ENCODE measurements at places on chromosomes 11 and 22.

DNA sequence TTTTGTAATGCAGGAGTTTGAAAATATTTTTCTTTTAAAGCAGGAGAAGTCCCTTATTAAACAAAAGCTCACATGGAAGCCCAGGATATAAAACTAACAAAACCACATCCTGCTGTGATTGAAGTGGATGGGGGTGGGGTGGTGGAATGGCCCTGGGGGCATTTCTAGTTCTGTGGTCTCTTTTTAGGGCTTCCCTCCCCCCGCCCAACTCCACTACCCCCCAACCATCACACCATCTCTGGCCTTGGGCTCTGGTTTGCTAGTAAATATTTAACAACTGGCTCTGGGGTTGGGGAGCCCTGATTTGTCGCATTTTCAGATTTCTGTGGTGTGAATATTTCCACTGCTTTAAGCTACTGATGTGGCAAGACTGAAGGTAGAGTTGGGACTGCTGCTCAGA is 279.6 kb upstream of the PLET1 start:
- H3K27me3 ChIP-seq = no peaks in the 10 kb centered on the region
- no peaks in the 10 kb centered on the region for H3K4me1 ChIP-seq
- no peak overlapping the region for H3K4me3 ChIP-seq
- no peak overlapping the region for H3K27ac ChIP-seq
- H3K36me3 ChIP-seq = no peaks in the 10 kb centered on the region

- DNase-seq = no peak
- no peaks in the 10 kb centered on the region for H3K4me1 ChIP-seq
- no peak overlapping the region for H3K27ac ChIP-seq
- H3K36me3 ChIP-seq = no peaks in the 10 kb centered on the region
Measured at GRCh38 chr11:46236918-46237247, 40.6 kb upstream of the CREB3L1 start.

DNA sequence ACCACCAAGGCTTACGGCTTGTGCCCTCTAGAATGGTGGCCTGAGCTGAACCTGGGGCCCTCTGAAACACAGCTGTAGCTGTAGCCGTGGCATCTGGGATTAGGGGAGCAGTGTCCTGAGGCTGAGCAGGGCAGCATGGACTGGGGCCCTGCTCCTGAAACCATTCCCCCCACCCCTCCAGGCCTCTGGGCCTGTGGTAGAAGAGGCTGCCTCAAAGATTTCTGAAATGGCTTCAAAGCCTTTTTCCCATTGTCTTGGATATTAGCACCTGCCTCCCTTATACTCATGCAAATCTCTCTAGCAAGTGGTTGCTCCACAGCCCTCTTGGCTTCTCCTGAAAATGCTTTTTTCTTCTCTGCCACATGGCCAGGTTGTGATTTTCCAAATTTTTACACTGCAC is 106.9 kb downstream of the CTNND1 start:
- H3K4me1 ChIP-seq = no peaks in the 10 kb centered on the region
- no peak for DNase-seq
- H3K36me3 ChIP-seq = no peaks in the 10 kb centered on the region
- no peak overlapping the region for H3K27ac ChIP-seq

- no peaks in the 10 kb centered on the region for H3K36me3 ChIP-seq
- peak overlapping the region; percentile 77 for H3K4me3 ChIP-seq
- peak; percentile 88 for DNase-seq
- H3K4me1 ChIP-seq = no peaks in the 10 kb centered on the region
- H3K27ac ChIP-seq = peak overlapping the region; percentile 64
Measured at GRCh38 chr11:45354976-45355705, 69.0 kb upstream of the SYT13 start.

GRCh38 chr11:106996691-106997090 is 21.6 kb downstream of the GUCY1A2 start:
- no peak for DNase-seq
- H3K27ac ChIP-seq = no peak overlapping the region
- H3K4me3 ChIP-seq = no peak overlapping the region

DNA sequence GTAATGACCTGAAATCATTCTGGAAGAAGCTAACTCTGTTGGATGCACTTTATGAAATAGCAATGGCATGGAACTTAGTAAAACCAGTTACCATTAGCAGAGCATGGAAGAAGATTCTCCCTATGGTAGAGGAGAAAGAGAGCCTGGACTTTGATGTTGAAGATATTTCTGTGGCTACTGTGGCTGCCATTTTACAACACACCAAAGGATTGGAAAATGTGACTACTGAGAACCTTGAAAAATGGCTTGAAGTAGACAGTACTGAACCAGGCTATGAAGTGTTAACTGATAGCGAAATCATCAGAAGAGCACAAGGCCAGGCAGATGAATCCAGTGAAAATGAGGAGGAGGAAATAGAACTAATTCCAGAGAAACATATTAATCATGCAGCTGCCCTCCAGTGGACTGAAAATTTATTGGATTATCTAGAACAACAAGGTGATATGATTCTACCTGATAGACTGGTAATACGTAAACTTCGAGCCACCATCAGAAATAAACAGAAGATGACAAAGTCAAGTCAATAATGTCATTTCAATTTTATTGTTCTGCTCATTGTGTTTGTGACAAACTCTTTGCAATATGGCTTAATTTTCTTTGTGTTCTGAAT is 2.0 kb downstream of the JRKL start:
- H3K4me1 ChIP-seq = no peaks in the 10 kb centered on the region
- no peak overlapping the region for H3K4me3 ChIP-seq
- H3K27ac ChIP-seq = no peak overlapping the region
- no peaks in the 10 kb centered on the region for H3K27me3 ChIP-seq
- no peaks in the 10 kb centered on the region for H3K36me3 ChIP-seq

DNA sequence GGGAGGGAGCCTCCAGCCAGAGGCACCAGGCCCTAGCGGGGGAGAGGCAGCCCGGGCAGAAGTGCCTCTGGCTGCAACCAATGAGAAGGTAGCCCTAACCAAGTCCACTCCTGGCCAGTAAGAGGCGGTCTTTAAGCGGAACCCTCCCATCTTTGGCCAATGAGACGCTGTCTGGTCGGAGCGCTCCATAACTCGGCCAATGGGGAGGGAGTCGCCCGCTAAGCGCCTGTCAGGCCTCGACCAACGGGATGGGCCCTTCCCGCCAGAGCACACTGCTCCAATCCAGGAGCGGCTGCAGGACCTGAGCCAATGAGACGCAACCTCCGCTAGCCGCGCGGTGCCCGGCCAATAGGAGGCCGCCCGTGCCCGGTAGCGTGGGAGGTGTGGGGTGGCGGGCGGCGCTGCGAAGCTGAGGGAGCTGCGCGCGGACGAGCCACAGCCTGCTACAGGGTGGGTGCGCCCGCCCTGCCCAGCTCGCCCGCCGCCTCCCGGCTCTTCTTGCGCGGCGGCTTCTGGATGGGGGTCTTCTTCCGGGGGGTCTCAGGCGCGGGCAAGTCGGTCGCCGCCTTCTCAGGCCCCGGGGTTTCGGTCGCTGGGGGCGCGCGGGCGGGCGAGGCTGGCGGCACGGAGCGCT is 12.6 kb downstream of the SCARF2 start:
- no peaks in the 10 kb centered on the region for H3K27me3 ChIP-seq
- no peak overlapping the region for H3K27ac ChIP-seq
- H3K4me3 ChIP-seq = peak overlapping the region; percentile 36

- H3K27me3 ChIP-seq = no peaks in the 10 kb centered on the region
- H3K36me3 ChIP-seq = no peaks in the 10 kb centered on the region
- peak; percentile 77 for DNase-seq
- no peaks in the 10 kb centered on the region for H3K4me1 ChIP-seq
- H3K4me3 ChIP-seq = peak overlapping the region; percentile 47
Measured at GRCh38 chr11:59556115-59556916, 45.0 kb downstream of the OR4D9 start.

- no peaks in the 10 kb centered on the region for H3K4me1 ChIP-seq
- no peak overlapping the region for H3K27ac ChIP-seq
- H3K27me3 ChIP-seq = no peaks in the 10 kb centered on the region
- no peaks in the 10 kb centered on the region for H3K36me3 ChIP-seq
Measured at GRCh38 chr11:73163638-73164174, 21.6 kb upstream of the FCHSD2 start.

DNA sequence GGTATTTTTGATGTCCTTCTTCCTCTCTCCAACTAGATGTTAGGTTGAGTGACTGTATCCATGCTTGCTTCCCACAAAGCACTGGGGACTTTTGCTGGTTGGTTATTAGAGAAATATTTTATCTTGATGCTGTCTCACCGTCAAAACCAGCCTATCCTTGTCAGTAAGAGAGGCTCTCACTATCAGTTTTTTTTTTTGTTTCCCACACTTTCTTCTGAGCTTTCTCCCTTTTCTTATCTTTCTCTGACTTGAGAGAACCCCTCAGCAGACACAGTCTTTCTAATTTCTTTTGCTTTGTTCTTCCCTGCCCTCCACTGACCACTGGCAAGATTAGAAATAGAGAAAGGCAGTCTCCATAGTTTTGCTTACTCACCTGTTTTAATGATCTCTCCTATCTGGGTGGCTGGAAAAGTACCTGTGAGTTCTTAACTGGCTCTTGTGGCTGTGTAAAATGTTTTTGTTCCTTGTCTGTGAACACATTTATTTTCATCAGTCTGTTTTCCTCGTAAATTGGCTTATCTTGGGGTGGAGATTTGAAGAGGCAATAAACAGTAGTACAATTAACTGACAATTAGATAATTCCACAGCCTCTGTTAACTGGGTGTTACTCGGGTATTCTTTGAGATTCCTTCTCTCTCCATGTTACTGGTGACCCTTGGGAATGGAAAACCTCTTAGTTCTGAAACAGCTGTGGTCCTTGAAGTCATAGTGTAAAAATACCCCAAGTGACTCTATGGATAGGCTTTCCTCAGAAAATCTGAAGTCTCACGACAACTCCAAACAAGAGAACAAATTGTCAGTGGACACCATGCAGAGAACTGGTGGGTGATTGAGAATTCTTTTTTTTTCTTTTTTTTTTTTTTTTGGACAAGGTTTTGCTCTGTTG is at the start of gene NXPE1:
Gene NXPE1, minus strand, starts transcription at position 457 of the 886 bp plus-strand sequence. CDS start 8,680 bp downstream, outside the sequence.
- H3K4me3 ChIP-seq = no peak within 1 kb of the TSS
- no peaks in the 10 kb centered on the region for H3K27me3 ChIP-seq
- H3K27ac ChIP-seq = no peak within 1 kb of the TSS
- no peaks in the 10 kb centered on the region for H3K36me3 ChIP-seq
- H3K4me1 ChIP-seq = no peaks in the 10 kb centered on the region

GRCh38 chr11:129061492-129062230 is 119.0 kb upstream of the TP53AIP1 start:
- H3K4me1 ChIP-seq = no peaks in the 10 kb centered on the region
- no peak overlapping the region for H3K27ac ChIP-seq
- H3K4me3 ChIP-seq = no peak overlapping the region
- H3K36me3 ChIP-seq = peaks cover 15% of the 10 kb centered on the region
- DNase-seq = no peak

DNA sequence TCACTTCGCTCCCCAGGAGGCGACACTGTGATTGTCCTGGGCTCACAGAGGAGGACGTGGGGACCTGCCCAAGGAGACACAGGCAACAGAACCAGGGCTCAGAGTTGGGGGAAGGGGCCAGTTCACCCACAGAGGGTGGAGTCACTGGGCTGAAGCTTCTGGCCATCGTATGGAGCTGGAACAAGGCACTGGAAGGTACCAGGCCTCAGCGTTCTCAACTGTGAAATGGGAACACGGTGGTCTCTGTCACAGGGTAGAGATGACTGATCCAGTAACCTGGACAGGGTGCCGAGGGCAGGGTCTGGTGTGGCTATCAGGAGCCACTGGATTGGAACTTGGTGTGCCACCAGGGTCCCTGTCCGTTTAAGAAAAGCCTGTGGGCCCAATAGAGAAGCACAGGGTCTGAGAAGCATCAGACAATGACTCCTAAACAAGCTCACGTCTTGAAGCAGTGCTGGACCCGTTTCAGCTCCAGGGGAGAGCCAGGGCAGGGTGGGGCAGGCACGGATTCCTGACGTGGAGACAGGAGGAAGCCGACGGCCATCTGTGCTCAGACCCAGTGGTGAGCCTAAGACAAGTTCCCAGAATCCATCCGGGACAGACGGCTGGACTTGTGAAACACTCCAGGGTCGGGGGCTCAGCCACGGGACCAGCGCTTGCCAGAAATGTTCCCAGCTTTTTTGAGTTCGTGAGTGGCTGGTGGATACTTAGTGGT is 25.0 kb upstream of the KCNQ1OT1 start:
- H3K27ac ChIP-seq = no peak overlapping the region
- no peaks in the 10 kb centered on the region for H3K36me3 ChIP-seq

- H3K4me1 ChIP-seq = no peaks in the 10 kb centered on the region
- H3K27ac ChIP-seq = no peak overlapping the region
- H3K27me3 ChIP-seq = no peaks in the 10 kb centered on the region
- H3K4me3 ChIP-seq = no peak overlapping the region
- DNase-seq = no peak
Measured at GRCh38 chr11:128871168-128871610, 4.1 kb upstream of the KCNJ1 start.

- H3K36me3 ChIP-seq = no peaks in the 10 kb centered on the region
- H3K27me3 ChIP-seq = no peaks in the 10 kb centered on the region
- H3K27ac ChIP-seq = no peak overlapping the region
- no peak overlapping the region for H3K4me3 ChIP-seq
Measured at GRCh38 chr11:23586173-23586572, 725.9 kb upstream of the CCDC179 start.

- no peaks in the 10 kb centered on the region for H3K27me3 ChIP-seq
- H3K36me3 ChIP-seq = no peaks in the 10 kb centered on the region
- no peak overlapping the region for H3K27ac ChIP-seq
- DNase-seq = no peak
- H3K4me1 ChIP-seq = peaks cover 12% of the 10 kb centered on the region
Measured at GRCh38 chr11:63834535-63835157, 4.3 kb upstream of the MARK2 start.

- no peak for DNase-seq
- H3K4me3 ChIP-seq = peak overlapping the region; percentile 49
- peak overlapping the region; percentile 94 for H3K27ac ChIP-seq
- no peaks in the 10 kb centered on the region for H3K27me3 ChIP-seq
Measured at GRCh38 chr11:119361941-119362725, 15.6 kb upstream of the MFRP start.

GRCh38 chr11:23202611-23203010 is 342.3 kb upstream of the CCDC179 start:
- no peaks in the 10 kb centered on the region for H3K27me3 ChIP-seq
- no peak overlapping the region for H3K4me3 ChIP-seq
- no peaks in the 10 kb centered on the region for H3K36me3 ChIP-seq
- H3K27ac ChIP-seq = no peak overlapping the region

DNA sequence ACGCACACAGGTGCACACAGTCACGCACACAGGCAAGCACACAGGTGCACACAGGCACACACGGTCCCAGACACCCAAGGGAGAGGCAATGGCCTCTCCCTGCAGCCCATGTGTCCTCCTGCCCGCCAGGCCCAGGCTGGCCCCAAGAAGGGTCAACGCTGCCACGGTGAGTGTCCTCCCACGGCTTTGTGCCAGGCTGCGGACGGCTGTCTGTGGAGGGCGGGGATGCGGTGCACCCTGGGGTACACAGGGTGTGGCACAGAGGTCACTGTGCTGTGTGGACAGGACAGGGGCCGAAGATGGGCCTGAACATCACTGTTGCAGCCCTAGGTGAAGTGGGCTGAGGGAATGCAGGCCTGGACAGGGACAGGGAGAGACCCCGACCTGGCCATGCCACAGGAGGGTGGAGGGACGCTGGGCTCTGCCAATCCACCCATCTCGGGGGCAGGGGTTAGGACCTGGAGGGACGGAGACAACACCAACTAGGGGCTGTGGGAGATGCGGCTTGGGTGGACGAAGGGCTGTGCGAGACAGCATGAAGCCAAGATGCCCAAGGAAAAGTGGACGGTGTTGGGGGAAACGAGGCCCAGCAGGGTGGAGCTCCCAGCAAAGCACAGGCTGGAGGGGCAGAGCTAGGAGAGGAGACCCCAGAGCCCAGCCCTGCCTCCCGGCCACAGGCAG is 523.8 kb downstream of the BRD1 start:
- no peak overlapping the region for H3K4me3 ChIP-seq
- no peaks in the 10 kb centered on the region for H3K4me1 ChIP-seq
- peak; percentile 4 for DNase-seq
- H3K27me3 ChIP-seq = peaks cover 9% of the 10 kb centered on the region
- no peaks in the 10 kb centered on the region for H3K36me3 ChIP-seq

- no peaks in the 10 kb centered on the region for H3K27me3 ChIP-seq
- H3K4me3 ChIP-seq = no peak overlapping the region
- H3K4me1 ChIP-seq = peaks cover 22% of the 10 kb centered on the region
- DNase-seq = no peak
- H3K36me3 ChIP-seq = no peaks in the 10 kb centered on the region
- no peak overlapping the region for H3K27ac ChIP-seq
Measured at GRCh38 chr22:35991168-35991567, 37.5 kb downstream of the RBFOX2 start.

Data from right atrium auricular region (tissue), 2 donors.